IPS DF 19.7 (cell line): ENCODE measurements at places on chromosomes 3 and 15.
A peak's percentile ranks its signal among the peaks of the same experiment; 100 is the strongest.

DNA sequence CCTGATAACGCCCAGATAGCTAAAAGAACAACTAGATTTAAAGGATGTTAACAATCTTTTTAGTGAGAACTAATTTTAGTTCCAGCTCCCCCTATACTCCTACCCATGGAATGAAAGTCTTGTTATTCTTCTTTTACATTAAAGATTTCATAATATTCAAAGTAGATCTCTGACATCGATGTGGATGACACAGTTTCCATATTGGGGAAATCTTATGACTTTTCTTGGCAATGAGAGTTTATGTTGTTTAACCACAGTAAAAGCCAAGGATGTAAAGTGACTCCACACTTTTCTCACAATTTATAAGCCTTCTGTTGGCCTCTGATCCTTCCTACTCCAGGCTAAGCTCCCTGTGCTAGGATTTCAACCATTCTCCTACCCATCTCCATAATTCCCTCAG, 332.6 kb upstream of the KCNMB2 start:
- no peak for DNase-seq

- no peak for DNase-seq
Observed at GRCh38 chr3:64152676-64153466, 72.4 kb downstream of the PRICKLE2 start.

- DNase-seq = no peak
Observed at GRCh38 chr15:79071901-79072300, 18.7 kb downstream of the RASGRF1 start.

- no peak for DNase-seq
Observed at GRCh38 chr3:39126532-39127071, 19.1 kb downstream of the TTC21A start.

- DNase-seq = no peak
Observed at GRCh38 chr15:71465131-71465955, 345.0 kb upstream of the NR2E3 start.

DNA sequence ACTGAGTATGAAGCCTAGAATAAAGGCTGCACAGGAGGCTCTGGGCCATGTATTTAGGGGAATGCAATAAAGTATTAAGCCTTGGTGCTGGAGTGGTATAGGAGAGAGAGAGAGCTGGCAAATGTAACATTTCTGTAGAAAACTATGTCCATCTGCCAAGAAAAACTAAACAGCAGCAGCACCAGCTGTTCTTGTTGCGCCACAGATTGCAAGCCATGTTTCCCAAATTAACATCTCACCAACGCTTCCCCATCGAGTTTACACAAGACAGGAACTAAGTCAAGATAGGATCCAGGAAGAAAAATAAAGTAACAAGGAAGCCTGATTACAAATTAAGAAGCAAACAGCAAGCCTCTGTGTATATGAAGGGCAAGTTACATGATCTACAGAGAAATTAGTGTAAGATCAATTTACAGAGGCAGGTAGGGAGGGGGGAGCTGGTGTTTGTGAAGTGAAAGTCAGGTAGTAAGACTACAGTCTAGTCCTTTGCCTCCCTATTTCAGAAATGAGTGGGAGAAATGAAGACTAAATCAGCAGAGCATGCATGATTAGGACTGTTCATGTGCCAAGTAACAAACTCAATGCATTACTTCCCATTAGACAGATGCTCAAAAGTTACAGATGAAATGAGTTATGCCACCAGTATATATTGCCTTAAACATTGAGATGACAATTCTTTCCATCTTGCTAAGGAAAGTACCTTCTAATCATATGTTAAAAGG, 900.5 kb downstream of the EPHA3 start:
- no peak for DNase-seq

GRCh38 chr3:44359146-44359751, 20.7 kb downstream of the TCAIM start:
- peak; percentile 30 for DNase-seq

- no peak for DNase-seq
Observed at GRCh38 chr3:36649125-36649524, 115.2 kb downstream of the DCLK3 start.

- no peak for DNase-seq
Observed at GRCh38 chr3:104816008-104816407, 550.7 kb upstream of the ALCAM start.

DNA sequence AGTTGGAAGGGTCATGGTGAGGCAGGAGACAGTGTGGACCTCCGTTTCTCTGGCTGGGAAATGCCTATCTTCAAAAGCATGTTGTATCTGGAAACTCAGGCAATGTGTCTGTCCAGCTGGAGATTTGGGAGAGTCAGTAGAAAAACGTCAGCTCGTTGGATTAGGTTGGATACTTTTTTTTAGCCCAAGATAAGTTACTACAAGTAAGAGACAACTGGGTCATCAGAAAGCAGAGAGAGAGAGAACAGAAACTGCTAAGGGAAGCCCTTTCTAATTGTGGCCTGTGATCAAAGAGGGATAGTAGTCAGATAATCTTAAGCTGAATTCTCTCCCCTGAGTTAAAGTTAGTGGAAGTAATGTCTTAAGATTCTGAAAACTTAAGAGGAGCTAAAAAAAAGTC, 78.9 kb upstream of the ZNF280D start:
- no peak for DNase-seq

DNA sequence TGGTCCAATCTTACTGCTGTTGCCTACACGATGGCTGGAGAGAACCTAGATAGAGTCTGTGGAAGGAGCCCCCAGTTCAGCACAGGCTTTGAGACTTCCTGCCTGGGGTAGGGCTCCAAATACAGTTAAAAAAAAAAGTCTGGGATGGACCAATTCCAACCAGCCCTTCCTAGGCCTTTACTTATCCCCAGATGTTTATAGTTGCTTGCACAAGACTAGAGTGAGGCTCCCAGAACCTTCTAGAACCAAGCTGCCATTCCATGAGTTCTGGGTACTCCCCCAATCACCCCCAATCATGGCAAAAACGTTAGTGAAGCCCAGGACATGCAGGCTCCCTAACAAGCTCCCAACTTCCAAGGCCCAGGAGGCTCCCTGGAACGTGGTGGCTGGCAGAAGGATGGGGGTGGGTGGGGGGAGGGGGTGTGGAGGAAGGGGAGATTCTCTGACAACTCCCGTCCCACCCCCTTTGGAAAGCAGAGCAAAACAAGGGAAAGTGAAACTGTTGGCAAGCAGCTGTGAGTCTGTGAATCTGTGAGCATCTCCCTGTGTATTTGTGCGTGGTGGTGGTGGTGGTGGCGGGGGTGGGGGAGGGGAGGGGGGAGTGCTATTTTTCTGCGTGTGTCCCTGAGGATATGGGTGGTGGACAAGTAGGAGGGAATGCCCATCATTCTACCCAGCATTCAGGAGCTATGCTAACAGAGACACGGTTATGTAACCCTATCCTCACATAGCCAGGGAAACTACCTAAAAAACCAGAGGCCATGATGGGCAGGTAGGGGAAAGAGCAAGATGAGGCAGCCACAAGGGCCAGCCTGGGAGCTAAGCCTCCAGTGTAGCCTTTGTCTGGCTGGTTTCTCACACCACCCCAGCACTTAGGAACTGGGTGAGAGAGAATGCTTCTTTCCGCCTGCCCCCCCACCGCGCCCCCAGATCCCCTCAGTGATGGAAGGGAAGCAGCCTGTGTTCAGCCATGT, 2.0 kb downstream of the MST1R start:
- DNase-seq = no peak

DNA sequence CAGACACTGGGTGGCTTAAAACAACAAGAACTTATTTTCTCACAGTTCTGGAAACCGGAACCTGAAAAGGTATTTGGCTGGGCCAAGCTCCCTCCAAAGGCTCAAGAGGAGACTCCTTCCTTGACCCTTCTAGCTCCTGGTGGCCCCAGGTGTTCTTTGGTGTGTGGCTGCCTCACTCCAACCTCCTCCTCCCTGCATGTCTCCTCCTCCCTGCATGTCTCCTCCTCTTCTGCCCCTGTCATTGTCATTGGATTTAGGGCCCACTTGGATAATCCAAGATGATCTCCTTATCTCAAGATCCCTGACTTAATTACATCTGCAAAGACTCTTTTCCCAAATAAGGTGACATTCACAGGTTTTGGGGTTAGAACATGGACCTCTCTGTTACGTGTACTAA, 69.8 kb upstream of the MFGE8 start:
- no peak for DNase-seq

DNA sequence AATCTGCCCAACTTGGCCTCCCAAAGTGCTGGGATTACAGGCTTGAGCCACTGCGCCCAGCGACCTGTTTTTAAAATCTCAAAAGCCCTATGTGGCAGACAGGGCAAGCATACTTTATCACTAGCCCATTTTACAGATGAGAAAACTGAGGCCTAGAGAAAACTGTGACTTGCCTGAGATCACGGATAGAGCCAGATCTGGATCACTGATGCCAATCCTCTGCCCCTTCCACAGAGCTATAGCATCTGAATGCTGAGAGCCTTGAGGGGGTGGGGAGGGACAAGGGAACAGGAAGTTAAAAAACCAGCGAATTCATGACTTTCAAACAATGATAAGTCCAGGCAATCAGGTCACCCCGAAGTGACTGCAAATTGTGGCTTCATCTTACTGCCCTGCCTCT, 7.3 kb downstream of the ANKRD63 start:
- DNase-seq = no peak

- DNase-seq = no peak
Observed at GRCh38 chr3:142282503-142282902, 57.1 kb upstream of the GK5 start.

GRCh38 chr15:101521069-101521468, 31.6 kb upstream of the PCSK6 start:
- DNase-seq = no peak

GRCh38 chr15:66698318-66698961, 3.6 kb upstream of the SMAD6 start:
- DNase-seq = no peak

GRCh38 chr3:67678665-67679064, 24.3 kb upstream of the SUCLG2 start:
- no peak for DNase-seq

DNA sequence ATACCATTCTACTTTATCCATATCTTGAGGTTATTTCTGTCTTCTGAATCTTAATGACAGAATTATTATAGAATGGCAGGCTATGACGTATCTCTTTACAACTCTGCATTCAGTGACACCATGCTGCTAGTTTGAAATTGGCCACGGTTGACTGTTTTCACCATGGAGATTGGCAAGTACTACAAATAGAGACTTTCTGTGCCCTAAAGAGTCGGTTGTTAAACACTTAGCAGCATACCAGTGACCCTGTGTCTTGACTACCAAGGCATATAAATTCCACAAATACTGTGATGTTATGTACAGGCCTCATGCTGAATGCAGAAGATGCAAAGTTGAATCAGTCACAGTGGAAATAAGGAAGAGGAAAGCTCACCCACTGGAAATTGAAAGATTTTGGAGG, 67.0 kb upstream of the CADPS start:
- no peak for DNase-seq

DNA sequence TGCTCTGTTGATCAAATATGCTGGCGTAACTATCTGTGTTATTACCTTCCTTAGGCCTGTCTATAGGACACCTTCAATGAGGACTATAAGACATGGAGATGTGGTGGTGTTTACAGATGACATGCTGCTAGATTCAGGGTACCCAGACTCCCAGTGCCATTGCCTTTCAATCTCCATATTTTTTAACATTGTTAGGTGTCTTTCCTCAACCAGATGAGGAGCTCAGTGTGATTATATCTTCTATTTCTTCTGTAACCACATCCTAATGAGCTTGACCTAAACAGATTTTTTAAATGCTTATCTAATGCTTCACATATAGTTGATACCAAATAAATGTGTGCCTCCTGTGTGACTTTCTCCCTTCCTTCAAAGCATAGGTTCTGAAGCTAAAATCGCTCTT, 730.1 kb upstream of the NR2F2 start:
- no peak for DNase-seq

DNA sequence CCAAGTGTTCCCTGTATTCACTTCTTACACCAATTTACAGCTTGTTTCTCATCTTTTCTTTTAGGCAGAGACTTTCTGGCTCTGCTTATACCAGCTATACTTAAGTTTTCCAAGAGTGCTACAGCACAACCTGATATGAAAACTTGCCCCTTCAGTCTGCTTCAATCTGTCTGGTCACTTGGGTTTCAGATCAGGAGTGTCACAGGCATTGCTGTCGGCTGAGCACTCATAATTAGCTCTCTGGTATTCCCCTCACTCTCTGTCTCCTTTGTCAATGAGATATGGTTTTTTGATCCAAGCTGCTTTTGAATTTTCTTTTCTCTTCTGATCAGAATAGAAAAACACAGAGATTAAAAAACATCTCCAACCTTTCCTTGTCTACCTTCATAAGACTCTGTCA, 194.9 kb upstream of the UMPS start:
- no peak for DNase-seq

DNA sequence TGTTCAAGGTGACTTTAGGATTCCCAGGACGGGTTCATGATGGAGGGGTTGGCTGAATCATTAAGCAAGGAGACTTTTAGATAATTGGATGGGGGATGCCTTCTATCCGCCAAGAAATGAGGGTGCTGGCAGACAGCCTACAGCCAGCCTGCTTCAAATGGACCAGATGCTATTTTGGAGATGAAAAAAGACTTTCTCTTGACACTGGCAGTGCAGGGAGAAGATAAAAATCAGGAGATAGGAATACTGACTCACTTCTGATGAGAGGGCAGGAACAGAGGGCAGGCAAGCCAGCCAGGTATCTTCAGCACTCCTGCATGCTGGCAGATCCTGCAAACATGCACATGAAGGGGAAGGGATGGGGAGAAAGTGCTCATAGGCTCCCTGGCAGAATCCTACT, 7.7 kb upstream of the SYN2 start:
- no peak for DNase-seq

GRCh38 chr3:192819001-192819569, 91.7 kb upstream of the FGF12 start:
- DNase-seq = no peak

DNA sequence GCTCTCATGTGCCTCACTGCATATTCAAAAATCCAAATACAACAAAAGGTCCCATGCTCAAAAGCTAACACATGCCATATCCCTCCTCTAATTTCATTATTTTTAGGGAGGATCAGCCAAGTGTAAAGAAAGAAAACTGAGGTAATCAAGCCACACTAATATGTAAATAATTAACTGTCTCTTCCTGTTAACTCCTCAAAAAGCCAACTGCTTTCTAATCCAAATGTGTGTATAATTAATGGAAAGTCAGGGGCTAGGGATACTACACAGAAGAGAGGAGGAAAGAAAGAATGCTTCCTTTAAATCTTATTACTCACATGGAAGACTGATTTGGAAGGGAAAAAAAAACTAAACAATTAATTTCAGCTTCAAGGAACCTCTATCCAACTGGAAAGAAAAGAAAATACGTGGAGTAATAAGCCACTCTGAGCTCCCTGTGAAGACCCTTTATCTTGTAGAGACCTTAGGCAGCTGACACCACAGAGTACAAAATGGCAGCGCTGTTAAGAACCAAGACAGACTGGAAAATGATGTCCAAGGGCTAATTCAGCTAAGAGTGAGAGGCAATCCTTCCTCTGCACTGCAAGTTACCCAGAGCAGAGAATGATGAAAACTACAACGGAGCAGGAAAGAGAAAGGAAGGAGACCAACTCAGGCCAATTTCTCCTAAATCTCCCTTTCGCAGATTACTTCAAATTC, 56.8 kb downstream of the ZNF148 start:
- no peak for DNase-seq

GRCh38 chr3:58433400-58434167, at the start of gene PDHB:
TSS of gene PDHB (minus strand) at chr3:58433832. CDS start at chr3:58433809, 23 bp downstream.
- peak; percentile 57 for DNase-seq
